ENCODE measurements at places on chromosomes 1 and 21.

GRCh38 chr1:228510803-228511413, 23.7 kb downstream of the RNF187 start:
- DNase-seq, result no peak

- no peak for DNase-seq
Measured at GRCh38 chr21:43684424-43684823, 25.1 kb downstream of the RRP1B start.

- DNase-seq, result peak; percentile 78
Measured at GRCh38 chr21:35220301-35220700, 171.2 kb upstream of the RUNX1 start.

- no peak for DNase-seq
Measured at GRCh38 chr1:224564454-224565084, 51.5 kb upstream of the CNIH3 start.

DNA sequence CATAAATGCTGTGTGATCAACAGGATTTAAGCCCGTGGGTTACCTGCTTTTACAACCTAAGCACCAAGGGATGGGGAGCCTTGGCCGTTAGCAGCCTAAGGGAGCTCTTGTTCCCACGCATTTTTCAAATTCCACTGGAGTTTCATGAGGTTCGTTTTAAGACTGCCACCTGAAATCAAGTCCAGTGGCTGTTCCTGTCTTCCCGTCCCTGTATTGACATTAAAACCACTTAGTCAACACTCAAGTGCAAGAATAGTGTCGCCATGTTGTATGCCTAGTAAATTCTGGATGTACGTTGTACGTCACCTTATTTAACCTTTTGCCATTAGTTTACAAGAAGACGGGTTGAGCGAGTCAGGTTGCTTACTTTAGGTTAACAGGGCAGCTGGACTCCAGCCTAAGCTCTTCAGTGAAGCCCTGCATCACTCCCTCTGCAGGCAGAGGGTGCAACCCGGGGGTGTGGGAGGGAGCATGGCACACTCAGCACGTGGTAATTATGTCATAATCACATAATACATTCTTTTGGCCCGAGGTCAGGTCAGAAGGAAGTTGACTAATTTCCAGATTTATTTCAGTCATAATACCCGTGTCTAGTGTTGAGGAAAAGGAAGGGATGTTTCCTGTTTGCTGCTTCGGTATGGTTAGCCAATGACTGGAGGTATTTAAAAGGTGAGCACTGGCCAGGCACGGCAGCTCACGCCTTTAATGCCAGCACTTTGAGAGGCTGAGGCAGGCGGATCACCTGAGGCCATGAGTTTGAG, 42.5 kb downstream of the CNST start:
- peak; percentile 96 for DNase-seq

GRCh38 chr1:53071915-53072314, 9.9 kb downstream of the PODN start:
- no peak for DNase-seq

GRCh38 chr1:216306830-216307229, 116.4 kb downstream of the USH2A start:
- no peak for DNase-seq

DNA sequence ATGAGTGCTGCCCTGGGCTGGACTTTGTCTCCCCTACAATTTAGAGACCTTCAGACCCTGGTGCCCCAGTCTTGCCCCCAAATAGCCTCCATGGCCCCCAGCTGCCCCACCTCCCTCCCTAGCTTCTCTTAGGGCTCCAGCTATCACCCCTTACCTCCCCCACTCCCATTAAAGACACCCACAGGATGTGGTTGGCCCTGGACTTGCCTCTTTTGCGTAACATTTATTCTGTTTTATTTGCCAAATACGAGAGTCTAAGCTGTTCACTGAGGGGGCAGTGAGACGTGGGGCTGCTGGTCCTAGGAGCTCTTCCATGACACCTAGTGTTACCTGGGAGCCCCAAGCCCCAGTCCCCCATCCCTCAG, 4.5 kb downstream of the ZC3H12A start:
- no peak for DNase-seq
